ENCODE measurements at places on chromosomes 5 and 9.

- DNase-seq: no peak
Measured at GRCh38 chr9:119963798-119964372, 594.6 kb upstream of the BRINP1 start.

DNA sequence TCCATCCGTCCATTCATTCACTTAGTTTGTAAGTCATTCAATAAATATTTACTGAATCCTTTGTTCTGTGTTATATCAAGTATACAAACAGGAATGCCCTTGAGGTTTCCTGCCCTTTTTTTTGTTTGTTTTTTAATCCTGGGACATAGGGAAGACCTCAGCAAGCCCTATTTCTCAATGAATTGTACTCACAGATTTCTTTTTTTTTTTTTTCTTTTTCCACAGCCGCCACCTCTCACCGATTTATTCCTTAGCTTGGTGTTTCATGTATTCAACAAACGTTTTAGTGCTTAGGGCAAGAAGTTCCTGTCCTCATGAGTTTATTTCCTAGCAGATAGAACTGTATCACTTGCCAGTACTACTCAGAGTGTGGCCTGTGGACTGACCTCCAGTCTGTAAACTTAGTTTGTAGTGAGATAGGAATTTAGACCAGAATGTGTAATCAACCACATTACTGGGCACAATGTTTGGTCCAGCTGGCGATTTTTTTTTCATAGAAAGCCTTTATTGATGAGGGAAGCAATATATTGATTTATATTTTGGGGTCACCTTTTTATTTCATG is 35.4 kb upstream of the C5orf47 start:
- no peak for DNase-seq

- no peak for DNase-seq
Measured at GRCh38 chr9:106066940-106067524, 372.7 kb downstream of the TMEM38B start.

DNA sequence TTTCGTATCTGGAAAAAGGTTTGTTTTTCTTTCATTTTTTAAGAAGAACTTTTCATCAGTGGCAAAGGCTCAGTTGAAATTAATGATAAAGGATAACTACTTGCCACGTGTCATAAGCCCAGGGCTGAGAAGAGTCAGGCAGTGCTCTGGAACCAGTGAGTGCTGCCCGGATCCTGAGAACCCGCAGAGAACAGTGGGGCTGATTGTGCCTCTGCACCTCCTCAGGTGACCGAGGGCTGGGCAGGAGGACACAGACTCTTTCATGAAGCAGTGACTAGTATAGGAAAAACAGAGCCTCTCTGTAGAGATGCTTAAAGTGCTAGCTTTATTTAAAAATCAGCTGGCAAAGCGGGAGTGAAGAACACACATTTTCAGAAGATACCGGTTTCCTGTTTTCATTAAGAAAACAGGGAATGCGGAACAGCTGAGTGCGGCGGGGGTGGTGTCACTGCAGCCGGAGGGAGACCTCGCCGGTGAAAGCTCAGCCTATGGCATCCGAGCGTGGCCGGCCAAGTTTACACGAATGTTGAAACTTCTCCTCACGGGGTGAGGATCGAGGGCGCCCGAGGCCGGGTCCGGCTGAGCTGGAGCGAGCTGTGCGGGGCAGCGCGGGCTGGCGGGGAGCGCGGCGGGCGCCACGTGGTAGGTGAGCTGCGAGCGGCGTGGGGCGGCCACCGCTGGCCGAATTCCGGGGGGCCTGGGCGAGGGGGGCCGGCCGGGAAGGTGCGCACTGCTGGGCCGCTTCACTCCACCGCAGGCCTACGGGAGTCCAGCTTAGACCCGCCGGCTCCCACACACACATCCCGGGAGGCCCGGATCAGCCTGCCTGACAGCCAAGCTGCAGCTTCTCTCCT is 134.7 kb upstream of the DMRT1 start:
- no peak for DNase-seq

DNA sequence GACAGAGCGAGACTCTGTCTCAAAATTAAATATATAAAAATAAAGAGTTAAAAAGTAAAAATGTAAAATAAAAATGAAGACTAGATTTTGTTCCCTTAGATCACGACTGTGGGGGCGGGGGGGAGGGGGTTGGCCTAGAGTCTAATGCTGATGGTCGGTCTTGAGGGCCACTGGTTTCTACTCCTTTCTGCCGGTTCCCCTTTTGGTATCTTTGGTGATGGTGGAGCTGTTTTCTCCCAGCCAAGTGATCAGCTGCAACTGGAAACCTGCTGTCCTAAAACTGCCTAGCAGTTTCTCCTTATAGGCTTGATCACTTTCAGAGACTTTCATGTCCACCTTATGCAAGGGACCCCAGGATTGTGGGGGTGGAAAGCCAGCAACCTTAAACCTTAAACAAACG is 1.1 kb downstream of the SRD5A1 start:
- no peak for DNase-seq

- no peak for DNase-seq
Measured at GRCh38 chr5:40397976-40398375, 281.7 kb upstream of the PTGER4 start.

DNA sequence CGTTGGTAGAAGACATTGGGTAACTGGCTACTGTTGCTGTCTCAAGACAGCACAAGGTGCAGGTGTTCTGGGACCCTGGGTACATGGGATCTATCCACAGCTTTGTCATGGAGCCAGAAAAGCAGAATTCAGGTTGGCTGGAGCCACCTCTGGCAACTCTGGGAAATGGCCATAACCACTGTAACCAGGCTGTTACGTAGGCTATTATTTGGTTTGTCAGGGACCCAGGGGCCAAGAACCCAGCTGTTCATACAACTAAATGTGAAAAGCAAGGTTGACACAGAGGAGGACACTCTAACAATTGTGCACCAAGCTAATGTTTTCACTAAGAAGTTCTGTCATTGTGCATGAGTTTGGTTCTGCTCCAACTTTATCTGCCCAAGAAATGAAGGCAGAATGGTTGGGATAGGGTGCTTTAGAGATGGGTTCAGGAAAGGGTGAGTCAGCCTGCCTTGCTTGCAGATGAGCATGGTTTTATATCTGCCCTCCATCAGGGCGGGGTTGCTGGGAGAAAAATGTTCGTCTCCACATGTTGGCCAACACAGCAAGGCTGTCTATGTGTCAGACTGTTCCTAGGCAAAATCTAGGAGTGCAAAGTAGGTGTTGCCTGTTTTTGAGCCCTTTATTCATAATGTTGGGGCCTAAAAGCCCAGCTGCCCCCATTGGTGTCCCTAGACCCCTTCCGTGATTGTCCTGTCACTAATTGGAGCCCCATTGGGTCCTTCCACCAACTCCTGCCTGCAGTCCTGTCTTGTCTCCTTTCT is 131.3 kb upstream of the DAP start:
- DNase-seq: no peak

GRCh38 chr5:122229551-122229950 is 82.5 kb upstream of the SNCAIP start:
- no peak for DNase-seq

DNA sequence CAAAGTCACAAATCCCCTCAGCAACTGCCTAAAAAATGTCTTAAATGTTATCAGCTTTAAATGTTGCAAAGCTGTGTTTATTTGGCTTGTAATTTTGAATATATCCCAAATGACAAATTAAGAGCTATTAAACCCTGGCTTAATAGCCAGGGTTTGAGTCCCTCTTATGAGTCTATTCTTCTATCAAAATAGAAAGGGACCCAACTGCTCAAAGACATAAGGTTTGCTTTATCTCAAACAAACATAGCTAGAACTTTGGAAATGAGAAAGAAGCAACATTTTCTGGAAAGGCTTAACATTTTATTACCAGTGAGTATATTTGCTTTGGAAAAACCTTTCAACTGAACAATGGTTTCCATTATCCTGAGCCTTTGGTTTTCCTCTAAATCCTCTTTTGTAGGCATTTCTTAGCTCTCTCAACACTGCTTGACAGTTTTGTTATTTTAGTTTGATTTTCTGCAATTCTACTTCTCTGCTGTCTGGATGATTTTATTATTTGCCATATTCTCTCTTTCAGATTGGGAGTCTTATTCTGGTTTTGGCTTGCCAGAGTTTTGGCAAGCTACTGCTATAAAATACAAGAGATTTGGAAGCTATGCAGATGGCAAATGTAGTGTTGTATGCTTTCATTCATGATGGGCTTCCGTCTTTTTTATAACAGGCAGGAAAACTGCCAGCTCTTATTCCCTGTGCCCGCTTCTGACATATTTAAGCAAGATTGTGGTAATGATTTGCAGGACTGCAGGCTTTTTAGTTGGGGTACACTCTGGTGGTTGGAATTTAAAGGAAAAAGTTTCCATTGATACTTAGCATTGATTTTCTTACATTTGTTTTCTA is 734.9 kb downstream of the DTWD2 start:
- no peak for DNase-seq

DNA sequence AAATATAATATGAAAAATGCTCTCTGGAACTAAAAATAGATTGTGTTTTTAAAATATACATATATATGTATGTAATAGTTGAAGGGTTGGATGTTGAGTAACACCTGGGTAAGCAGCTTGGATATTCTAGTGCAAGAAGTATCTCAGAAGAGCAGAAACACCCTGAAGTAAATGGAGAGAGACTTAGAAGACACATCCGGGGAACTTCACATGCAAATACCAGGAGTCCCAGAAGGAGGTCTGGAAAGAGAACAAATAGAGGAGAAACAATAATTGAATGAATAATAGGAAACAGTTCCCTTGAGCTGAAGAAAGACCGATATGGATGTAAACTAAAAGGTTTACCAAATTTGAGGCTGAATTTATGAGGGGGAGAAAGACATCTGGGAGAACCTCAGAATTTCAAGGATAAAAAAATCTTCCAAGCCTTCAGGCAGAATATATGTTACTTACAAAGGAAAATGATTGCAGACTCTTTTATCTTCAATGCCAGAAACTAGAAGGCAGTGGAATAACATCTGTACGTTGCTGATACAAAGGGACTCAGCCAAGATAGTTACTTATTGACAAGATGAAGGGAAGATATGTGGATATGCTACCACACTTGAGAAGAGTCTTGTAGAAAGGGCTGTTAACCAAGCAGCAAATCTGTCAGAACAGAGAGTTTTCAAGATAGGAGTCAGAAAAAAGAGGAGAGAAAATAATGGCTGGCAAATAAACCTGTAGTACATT is 42.7 kb downstream of the HSDL2 start:
- no peak for DNase-seq

Measured in NCI-H187 treated with DMSO at 0.1 percent for 48 hours (cell line).